ENCODE measurements at places on chromosomes 2 and 18.

DNA sequence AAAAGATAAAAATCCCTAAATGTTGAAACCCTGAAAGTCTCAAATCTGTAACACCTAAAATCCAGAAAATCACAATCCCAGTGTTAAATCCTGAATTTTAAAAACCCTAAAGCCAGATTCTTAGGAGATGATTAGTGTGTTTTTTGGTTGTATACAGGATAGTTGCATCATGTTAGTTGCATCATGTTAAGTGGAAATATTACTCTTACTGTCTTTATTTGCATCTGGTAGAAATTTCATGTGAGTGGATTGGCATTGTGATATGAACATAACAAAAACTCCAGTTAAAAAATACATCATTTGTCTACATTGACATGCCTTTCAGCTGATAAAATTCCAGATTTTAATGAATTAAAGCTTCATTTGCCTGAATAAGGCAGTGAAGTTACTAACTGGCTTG lies 683.1 kb upstream of the ACVR2A start:
- DNase-seq: no peak

GRCh38 chr2:182228741-182229140 lies 198.1 kb downstream of the PDE1A start:
- DNase-seq: no peak

DNA sequence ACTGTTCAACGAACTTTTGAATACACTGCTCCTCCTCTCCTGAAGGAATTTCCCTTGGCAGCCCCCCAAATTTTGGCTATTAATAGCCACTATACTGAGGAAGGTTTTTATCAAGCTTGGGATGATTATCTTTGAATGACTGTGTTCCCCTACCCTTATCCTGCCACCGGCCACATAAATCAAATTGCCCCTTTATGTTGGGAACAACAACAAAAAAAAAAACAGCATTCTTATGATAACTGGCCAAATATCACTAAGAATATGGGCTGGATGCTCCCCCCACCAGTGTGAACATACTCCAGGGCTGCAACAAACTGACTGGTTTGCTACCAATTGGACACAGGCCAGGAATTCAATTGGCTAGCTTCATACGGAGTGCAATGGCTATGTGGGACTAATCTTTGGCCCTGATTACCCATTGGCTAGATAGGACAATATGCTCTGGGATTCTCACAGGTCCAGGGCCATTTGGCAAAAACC lies 20.6 kb downstream of the DUSP11 start:
- no peak for DNase-seq

DNA sequence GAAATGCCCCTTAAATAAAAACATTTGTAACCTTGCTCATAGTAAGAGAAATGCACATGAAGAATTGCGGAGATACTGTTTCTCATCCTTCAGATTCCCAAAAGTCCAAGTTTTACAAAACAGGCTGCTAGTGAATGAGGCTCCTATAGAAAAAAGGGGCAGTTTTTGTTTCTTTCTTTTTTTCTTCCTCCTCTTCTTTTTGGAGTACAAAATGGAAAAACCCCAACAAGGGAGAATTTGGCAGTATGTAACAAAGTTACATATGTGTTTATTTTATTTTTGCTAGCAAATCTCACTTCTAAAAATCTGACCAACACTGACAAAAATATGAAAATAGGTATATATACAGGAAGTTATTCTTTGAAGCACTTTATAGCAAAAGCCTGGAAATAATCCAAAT lies 7.1 kb upstream of the BAZ2B start:
- DNase-seq: no peak

DNA sequence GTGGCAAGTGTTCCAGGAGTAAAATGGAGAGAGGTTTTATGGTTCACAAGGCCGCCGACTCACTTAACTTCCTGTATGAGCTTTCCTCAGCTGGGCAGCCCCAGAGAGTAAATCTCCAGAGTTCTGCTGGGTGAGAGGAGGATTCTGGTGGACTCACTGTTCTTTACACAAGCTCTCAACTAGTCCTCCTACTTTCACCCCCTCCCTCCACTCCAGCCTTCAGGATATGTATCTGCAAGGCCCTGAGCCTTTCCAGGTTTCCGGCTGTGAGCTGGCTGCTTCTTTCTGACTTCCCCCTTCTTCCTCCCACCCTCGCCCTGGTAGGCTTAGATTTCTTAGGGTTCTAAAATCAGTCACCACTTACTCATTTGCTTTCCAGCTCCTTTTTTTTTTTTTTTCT lies 34.0 kb downstream of the EML6 start:
- no peak for DNase-seq

- no peak for DNase-seq
Measured at GRCh38 chr18:69000366-69000765, 202.5 kb downstream of the CCDC102B start.

DNA sequence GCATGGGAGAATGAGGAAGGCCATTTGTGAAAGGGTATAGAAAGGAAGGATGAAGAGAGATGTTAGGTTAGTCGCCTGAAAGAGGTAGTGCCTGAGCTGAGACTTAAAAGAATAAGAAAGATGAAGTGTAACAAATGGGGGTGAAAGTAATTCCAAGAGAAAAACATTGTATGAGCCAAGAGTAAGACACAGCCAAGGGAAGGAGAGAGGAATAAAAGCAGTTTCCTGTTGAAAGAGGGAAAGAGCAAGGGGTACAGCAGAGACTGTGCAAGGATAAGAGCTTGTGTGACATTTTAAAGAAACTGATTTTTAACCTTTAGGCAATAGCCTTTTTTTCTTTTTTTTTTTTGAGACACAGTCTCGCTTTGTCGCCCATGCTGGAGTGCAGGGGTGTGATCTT lies 4.8 kb upstream of the RBBP8 start:
- DNase-seq: no peak

DNA sequence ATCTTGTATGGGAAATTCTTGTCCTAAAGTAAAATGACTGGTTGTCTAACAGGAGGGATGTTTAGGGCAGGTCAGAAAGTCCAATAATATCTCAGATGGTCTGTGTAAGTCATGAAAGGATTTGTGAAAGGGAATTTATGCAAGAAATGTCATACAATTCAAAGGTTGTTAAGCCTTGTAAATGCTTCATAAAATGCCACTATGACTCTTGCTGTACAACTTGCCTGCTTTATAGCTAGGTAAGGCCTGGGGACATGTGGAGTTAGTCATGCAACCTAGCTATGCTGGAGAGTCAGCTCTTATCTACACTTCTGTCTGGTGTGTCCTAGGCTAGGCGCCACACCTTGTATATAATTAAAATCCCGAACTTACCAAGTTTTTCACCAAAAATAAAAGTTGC lies 36.9 kb upstream of the VWA3B start:
- DNase-seq: no peak

- DNase-seq: no peak
Measured at GRCh38 chr2:27721335-27721734, 50.2 kb upstream of the MRPL33 start.

GRCh38 chr2:229451852-229452251 lies 180.8 kb upstream of the PID1 start:
- no peak for DNase-seq

GRCh38 chr2:33448220-33448899 lies 28.1 kb upstream of the RASGRP3 start:
- no peak for DNase-seq

DNA sequence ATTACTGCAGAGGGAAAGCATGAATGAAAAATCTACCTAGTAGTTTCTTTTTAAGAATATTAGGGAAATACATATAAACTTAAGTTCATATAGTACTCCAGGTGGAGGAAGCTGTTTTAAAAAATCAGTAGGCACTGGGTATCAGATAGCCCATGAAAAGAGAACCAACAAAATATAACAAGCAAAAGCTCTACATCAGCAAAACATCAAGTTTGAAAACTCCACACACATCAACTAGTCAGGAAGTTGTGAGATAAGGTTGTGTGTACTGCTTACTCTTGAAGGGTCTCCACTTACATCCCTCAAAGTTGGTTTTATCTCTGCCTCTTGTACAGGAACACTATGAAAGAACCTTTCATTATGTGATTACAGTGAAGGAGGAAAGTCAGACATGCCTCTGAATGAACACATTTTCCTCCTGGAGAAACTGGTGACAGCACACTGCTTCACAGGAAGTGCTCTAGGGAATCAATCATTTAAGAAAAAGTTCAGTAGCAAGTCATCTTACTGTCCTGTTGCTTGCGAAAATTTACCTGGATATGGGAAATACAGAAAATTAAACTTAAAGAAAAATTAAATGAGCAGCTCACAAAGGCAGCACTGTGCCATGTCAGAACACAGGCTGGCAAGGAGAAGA lies 57.7 kb downstream of the THADA start:
- no peak for DNase-seq

- DNase-seq: no peak
Measured at GRCh38 chr18:2618009-2618408, 37.5 kb upstream of the SMCHD1 start.

DNA sequence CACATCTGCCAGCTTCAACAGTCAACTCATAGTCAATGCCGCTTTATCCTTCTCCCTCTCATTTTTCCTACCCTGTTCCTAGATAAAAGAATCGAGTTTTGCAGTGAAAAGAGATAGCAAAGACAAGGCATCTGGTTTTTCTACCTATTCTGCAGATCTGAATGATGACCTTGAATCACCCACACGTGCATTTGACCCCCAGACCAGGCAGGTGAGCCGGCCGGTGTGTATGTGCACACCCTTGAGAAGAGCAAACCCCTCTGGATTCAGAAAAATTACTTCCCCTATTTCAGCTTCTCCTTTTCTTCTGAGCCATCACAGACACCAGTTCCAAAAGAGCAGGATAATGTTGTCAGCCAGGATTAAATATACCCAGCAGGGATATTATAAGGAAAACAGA lies 115.6 kb upstream of the ST6GAL2 start:
- DNase-seq: no peak

DNA sequence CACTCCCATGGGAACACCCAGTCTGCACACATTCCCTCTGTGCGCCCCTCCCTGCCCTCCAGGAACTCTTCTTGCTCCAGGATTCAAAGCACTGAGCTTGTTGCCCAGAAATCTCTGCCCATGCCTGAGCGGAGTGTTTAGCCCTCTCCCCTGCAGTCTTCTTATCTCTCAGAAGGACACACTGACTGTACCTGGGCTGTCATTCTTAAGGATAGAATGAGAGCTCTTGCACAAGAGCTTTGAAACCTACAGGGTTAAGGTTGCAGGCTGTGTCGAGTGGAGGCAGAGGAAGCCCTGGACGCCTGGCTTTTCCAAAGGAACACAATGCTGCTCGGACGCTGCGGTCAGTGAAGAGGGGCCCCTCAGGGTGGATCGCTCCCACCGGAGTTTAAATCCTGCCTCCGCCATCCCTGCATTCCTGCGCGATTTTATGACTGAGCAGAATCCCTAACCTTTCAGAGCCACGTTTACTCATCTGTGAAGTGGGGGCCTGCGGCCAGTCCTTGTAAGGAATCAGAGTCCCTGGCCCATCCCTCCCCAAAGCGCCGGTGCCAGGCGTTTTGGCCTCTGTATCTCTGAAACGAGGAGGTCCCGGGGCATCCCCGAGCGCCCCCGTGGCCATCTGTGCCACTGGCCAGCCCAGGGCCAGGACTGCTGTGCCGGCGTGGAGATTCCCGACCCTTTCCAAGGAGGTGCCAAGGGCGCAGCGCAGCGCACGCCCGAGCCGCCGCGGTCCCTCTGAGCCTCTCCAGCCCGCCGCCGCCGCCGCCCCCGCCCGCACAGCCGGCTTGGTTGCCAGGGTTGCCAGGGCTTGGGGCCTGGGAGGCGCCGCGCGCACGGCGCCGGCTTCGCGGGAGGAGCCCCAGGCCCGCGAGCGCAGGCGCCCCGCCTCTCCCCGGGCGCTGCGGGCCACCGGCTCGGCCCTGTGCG lies 58.9 kb downstream of the FAM168B start:
- no peak for DNase-seq

GRCh38 chr2:239160226-239161143 lies 240.3 kb downstream of the HDAC4 start:
- no peak for DNase-seq

GRCh38 chr2:63993871-63994270 lies 25.4 kb downstream of the VPS54 start:
- DNase-seq: no peak

GRCh38 chr2:207497596-207497995 lies 32.2 kb upstream of the CREB1 start:
- no peak for DNase-seq

- no peak for DNase-seq
Measured at GRCh38 chr2:150258781-150259307, 228.6 kb downstream of the RND3 start.

DNA sequence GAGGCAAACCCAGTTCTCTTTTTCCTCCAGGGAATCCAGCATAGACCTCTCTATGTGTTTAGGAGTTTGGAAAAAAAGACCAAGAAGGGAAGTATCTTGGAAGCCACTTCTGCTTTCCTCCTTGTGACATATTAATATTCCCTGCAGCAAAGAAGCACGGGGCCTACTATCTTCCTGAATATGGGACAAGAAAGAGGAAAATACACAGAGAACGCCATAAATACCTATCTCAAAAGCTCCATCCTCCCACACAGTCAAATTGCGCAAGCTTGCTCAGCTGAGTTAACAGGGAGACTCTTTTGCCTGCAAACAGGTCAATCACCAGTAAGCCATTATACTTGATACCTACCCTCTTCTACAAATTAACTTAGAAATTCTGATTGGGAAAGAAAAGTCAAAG lies 16.7 kb upstream of the RAPH1 start:
- DNase-seq: no peak

DNA sequence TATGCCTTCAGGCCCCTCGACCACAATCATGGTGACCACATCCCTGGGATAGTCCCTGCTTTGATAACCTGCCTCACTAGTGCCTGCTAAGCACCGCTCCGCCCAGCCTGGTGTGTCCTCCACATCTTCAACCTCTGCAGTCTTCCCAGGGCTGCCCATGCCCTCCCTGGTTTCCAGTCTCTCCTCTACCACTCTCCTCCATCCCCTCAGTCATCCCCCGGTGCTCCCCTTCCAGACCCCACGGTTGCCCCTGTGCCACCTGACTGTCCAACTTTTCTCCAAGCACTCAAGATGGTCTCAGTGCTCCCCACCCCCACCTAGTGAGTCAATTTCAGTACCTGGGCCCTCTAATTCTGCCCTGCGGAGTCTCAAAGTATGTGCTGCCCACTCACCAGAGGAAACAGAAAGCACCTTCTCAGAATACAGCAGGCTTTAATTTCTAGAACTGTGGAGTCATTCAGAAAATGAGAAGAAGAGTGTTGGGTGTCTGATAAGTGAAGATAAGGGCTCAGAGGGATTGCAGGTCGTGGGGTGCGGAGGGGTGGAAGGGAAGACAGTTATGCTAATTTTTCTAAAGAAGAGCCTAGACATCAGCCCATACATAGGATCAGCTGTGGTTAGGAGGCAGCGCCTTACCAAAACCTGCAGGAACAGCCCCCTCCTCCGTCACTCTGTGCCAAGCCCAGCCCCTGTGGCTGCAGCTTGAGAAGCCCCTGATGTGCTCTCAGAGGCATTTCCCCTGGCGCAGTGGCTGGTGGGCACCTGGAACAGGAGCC lies 53.6 kb upstream of the CAB39 start:
- no peak for DNase-seq
